ENCODE measurements at places on chromosomes 7 and 10. TPM values are rescaled to one million over a fixed set of nuclear protein-coding genes. Genes with fewer than 3 reads are reported as not detected.

The GPNMB gene
- total RNA-seq = 2.4 TPM

The CYP2E1 gene
- 0.32 TPM for total RNA-seq

The SUV39H2 gene
- 34.0 TPM for total RNA-seq

The TAS2R4 gene
- total RNA-seq = 1.0 TPM

DNA sequence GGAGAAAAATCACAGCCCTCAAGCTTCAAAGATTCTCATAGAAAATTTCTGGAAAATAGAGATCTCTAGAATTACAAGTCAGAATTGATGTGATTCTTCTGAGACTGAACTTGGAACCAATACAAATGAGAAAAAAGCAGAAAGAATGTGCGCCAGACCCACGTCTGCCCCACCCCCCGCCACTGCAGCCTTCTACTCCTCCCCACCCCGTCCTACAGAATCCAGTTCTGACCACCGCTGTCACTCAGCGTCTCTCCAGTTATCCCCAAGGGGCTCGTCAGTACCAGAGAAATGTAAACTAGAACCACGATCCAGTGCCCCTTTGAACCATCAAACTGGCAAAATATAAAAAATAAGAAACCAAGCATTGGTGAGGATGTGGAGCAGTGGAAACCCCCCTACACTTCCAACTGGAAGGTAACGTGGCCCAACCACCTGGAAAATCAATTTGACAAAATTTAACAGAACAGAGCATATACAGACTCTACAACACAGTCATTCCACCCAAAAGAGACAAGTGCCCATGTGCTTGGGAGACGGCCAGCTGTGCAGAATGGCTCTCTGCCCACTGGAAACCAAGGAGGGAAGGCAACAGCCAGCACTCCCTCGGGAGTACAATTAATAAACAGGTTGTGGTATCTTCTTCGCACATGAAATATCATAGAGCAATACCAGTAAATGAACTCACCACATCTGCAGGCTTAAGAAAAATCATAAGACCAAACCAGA is 397.9 kb downstream of the TNS3 start:
- no peak for DNase-seq

DNA sequence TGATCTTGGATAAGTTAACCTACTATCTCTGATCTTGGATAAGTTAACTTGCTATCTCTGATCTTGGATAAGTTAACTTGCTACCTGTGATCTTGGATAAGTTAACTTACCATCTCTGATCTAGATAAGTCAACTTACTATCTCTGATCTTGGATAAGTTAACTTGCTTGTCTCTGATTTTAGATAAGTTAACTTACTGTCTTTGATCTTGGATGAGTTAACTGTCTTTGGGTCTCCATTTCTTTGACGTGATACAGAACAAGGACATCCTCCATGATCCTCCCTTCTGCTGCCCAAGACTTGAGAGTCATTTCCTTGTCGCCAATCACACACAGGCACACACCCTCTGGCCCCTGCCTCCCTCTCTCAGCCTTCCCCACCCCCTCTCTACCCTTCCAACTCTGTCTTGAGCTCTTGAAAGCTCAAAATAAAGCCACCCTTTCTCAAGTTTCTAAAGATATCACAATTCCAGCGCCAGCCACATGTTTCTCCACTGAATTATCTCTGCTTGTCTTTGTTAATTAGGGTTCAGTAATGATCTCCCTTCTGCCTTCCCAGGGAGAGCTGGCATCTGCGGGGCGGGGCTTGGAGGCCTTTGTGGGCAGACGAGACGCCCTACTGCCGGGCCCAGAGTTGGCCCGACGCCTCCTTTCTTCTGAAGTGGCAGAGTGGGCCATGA is 85.1 kb upstream of the GTF2I start:
- DNase-seq = no peak

- DNase-seq = no peak
These were observed 13.1 kb downstream of the FZD9 start for GRCh38 chr7:73446682-73447081.

DNA sequence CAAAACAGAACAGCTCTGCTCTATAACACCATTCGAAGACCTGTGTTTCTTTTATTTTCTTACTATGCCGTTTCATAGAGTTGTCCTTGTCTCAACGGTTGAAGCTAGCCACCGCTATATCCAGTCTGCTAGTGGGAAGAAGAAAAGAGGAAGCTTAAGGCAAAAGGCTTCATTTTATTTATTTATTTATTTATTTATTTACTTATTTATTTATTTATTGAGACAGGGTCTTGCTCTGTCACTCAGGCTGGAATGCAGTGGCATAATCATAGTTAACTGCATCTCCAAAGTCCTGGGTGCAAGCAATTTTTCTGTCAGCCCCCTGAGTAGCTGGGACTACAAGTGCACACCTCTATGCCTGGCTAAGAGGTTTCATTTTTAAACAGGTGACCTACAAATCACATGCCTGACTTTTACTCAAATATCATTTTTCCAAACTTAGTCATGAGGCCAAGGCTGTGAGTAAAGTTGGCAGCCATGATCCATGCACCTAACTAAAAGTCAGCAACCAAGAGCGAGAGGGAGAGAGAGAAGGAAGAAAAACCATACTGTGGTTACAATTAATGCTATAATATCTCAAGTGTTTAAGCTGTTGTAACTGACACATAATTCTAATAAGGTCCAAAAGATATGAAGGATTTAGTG is 1305.3 kb upstream of the LRRTM3 start:
- DNase-seq = no peak

GRCh38 chr7:727104-727805 is at the start of gene PRKAR1B:
PRKAR1B (minus strand) TSS chr7:727281; CDS start chr7:711505, 15,776 bp downstream.
- DNase-seq = peak; percentile 54

DNA sequence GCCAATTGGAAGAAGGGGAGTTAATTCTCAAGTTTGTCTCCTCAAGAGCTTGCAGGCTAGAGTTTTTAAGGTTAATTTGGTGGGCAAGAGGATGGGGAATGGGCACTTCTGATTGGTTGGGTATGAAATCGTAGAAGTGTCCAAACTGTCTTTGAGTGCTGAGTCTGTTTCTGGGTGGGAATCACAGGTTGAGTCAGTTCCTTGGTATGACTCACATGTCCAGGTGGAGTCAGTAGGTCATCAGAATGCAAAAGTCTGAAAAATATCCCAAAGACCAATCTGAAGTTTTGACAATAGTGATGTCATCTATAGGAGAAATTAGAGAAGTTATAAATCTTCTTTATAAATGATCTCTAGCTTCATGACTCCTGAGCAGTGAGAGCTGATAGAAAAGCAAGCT is 1252.2 kb downstream of the REEP3 start:
- no peak for DNase-seq

GRCh38 chr7:26958834-26959233 is 94.4 kb upstream of the SKAP2 start:
- DNase-seq = no peak

- no peak for DNase-seq
These were observed 285.6 kb upstream of the POM121L12 start for GRCh38 chr7:52749880-52750279.

GRCh38 chr7:16078076-16078952 is 343.0 kb downstream of the CRPPA start:
- peak; percentile 21 for DNase-seq

DNA sequence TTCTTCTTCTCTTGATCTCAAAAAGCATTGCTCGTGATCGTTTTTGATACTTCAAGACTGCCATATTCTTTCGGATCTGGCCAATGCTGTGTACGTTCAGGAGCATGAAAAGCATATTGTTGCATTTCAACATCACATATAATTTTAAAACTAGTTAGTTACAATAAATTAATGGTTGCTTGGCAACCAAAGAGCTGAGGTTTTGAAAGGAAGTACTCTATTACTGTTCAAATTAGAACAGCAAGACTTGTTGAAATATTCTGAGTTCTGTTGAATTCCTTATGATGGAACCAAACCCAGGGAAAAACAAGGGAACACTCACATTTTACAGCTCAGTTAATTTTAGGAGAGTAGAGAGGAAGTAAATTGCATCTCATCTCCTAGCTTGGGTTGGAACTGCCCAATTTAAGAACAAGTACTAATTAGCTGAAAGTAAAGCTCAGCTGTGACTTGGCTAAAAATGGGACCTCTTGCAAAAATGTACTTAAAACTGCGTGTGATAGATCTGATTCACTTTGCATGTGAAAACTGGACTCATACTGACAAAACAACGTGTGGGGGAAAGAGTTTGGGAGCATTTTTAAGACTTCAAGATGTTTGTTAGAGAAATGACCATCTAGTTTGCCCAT is 21.2 kb downstream of the OR9A2 start:
- DNase-seq = no peak

DNA sequence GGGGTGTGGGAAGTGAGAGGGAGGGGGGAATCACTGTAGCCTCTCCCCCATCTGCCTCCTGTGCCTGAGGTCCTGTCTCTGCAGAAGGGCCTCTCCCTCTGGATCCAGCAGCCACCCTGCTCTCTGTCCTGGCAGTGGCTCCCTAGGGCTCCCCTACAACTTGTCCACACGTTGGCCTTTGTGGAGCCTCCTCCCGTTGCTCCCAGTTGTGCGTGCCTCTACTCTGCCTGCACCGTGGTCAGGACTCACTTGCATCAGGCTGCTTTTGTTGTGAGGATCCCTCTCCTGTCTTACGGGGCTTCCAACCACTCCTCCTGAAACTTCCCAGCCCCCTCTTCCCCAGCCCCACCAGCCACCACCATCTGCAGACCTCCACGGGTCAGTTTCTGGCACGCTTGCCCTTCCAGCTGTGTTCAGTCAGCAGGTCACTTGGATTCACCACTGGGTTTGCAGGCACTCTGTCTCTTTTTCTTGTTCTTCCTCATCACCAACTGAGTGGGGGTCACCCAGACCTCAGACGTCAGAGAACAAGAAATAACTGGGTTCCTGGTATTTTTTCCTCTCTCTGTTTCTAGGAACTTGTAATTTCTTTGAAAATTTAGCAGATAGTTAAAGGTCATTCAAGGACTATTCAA is 62.3 kb downstream of the RAMP3 start:
- no peak for DNase-seq

DNA sequence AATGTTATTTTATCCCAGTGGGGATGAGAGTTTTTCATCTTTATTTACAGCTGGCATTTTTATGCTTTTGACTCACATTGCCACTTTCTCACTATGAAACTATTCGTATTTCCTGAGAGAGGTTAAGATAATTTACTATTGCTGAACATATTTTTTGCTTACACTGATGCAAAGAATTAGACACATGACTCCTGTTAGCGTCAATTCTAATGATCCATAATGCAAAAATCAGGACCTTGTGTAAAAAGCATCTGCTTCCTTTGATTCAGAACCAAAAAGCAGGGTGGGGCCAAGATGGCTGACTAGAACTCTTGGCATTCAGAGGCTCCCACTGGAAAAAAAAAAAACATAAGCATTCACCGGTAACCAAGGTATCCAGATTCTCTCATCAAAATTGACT is 464.8 kb downstream of the SEMA3D start:
- no peak for DNase-seq

- no peak for DNase-seq
These were observed 154.6 kb downstream of the FOXP2 start for GRCh38 chr7:114569220-114569619.

DNA sequence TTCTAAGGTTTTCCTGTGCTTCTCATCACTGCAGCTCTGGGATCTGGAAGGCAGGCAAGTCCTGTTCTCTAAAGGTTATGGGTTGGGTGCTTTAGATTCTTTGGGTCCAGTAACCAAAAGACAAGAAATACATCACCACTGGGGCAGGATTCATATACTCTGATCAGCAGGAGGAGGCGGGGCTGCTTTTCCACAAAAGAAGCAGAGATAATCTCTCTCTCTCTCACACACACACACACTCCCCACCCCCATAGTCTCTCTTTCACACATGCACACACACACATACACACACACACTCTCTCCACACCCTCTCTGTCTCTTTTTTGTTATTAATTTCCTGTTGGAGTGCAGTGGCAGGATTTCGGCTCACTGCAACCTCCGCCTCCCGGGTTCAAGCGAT is 13.0 kb upstream of the ACBD5 start:
- no peak for DNase-seq

DNA sequence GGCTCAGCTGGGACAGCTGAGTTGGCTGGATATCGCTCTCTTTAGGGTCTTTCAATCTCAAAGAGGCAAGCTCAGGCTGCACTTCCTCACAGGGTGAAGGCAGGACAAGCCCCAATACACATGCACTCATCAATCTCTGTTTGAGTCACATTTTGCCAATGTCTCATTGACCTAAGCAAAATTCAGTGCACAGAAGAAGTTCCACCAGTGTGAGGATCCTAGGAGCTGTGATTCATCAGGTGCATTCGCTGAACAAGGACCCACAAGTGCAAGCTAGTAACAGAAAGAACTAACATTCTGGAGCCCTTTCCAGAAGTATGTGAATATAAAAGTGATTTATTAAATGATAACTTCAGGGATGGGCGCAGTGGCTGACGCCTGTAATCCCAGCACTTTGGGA is 477.2 kb downstream of the GPAM start:
- DNase-seq = no peak

DNA sequence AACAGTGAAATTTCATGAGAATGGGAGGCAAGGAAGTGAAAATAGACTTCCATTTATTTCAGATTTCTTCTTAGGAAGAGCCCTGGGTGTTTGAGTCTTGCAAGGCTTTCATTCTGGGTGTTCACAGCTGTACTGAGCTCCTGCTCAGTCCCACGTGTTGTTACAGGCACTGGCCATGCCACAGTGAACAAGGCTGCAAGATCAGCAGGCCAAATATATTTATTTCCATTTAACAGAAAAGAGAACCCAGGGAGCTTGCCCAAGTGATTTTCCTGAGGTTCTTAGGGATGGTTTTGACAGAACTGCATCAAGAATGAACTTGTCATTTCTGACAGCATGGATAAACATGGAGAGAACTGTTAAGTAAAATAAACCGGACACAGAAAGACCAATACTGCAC is 54.5 kb upstream of the CD36 start:
- DNase-seq = no peak

GRCh38 chr10:23197416-23197861 is 5.3 kb downstream of the PTF1A start:
- no peak for DNase-seq

DNA sequence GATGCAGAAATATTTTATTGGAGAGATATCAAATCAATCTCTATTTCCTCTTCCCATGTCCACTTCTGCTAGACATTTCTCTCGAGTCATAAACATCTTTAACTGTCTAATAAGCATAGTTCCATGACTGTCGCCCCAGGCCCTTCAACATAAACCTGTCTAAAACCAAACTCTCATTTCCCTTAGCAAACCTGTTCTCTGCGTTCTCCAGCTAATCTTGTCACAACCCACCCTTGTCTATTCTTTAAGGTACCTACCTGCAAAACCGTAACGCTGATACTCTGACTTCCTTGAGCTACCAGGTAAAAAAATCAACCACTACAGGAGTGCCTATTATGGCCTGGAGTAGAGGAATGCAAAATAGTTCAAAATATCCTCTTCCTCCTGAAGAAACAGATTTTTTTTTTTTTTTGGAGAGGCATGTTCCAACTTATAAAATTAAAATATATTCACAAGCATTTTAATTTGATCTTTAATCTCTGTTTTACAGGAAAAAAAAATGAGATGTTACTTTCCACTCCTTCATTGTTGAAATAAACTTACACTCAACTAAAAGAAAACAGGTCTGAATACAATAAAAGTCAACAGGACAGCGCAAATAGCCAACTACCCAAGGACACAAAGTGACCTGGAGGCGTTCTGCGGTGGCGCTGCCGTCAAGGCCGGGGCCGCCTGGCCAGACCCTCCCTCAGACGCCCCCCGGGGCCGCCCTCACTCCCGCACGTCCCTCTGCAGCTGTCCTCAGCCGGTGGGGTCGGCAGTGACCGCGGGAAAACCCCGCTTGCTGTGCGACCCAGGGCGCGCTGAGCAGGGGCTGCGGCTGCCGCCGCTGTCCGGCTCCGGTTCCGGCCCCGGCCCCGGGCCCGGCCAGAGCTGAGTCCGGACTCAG is 765 bp downstream of the SLC25A40 start:
- no peak for DNase-seq
